ENCODE measurements at places on chromosomes 12 and 14. TPM values are rescaled to one million over a fixed set of nuclear protein-coding genes. Genes with fewer than 3 reads are reported as not detected.

The CERS5 gene
- 40.3 TPM for total RNA-seq

The WDR89 gene
- 7.1 TPM for total RNA-seq

The KRT77 gene
- total RNA-seq = not detected

The CD163L1 gene
- 1.8 TPM for total RNA-seq

The SDS gene
- total RNA-seq = not detected

The FAM186B gene
- total RNA-seq = 0.12 TPM

The SLC5A8 gene
- total RNA-seq = not detected

The PCED1B gene
- 1.9 TPM for total RNA-seq
